ENCODE measurements at places on chromosomes 4 and X. TPM values are rescaled to one million over a fixed set of nuclear protein-coding genes. Genes with fewer than 3 reads are reported as not detected.

PAGE4 gene
- not detected for total RNA-seq

SPOCK3 gene
- total RNA-seq, result 0.20 TPM

CCDC160 gene
- not detected for total RNA-seq

TCEANC gene
- total RNA-seq, result 0.66 TPM
